ENCODE measurements at places on chromosomes 3 and 15.
A peak's percentile ranks its signal among the peaks of the same experiment; 100 is the strongest.

- no peak for DNase-seq
Measured at GRCh38 chr3:140447136-140447535, 230.7 kb upstream of the TRIM42 start.

DNA sequence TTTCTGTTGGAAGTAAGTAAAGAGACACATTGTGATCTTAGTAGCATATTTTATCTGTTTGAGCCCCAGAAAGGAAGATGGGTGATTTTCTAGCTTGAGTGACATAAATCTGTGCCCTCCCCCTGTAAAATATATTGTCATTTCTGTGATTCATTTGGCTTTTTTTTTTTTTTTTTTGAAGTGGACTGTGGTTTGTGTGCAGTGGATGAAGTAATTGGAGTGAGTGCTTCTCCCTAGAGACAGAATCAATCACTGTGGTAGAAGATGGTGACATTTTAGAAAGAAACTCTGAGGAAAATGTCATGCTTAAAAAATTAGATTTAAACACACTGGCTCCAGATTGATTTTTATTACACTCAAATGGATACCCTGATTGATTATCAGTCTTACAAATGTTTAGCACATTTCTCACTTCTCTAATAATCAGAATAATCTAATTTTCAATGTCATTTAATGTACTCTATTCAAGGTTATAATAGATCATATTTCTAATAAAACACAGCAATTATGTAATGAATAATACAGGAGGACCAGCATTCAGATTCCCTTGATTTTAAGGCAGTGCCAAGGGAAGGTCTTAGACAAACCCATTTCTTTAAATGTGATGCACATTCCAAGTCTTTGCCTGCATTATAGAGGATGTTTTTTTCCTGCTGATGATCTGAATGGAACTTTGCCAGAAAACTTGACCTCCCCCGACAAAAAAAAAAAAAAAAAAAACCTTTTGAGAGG is 116.6 kb downstream of the TOP2B start:
- no peak for DNase-seq

DNA sequence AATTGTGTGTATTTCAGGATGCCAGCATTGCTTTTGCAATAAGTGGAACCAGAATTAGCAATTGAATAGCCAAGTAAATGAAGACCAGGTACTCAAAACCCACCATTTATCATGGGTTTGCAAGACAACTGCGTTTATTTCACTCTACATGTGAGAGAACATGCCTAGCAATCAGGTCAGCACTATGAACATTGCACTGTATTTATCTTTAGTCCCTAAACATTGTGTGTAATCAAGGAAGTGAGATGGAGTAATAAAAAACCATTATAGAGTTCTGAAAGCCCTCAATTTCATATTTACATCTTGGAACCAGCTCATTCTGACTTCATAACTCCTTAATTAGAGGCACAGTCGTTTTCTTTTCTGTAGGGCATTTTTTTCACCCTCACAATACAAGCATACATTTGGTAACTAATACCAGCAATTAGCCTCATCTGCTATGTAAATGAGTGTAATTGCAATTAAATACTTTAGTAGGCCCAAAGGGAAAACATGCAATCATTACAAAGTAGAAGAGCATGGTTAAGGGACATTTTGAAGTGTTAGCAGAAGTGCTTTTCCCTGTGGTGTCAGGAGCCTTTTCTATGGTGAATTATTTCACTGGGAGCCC is 153.1 kb upstream of the DPH6 start:
- DNase-seq, result no peak

DNA sequence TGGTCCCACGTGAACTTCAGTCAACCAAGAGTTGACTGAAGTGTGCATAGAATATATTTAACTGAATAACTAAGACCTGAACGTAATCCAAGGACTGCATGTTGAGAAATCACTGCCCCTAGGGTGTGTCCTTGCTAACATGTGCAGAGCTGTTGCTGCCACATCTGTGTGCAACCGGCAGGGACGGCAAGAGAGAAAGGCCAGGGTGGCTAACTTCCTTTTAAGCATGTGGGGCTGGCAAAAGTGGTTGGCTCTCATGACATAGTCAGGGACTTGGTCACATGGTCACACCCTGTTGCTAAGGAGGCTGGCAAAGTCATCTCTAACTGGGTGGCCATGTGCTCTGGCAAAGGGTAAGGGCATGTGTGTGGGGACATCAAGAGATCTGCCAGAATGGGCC is 52.4 kb downstream of the GASK1A start:
- DNase-seq, result no peak

- DNase-seq, result no peak
Measured at GRCh38 chr3:60030982-60031381, 981.2 kb upstream of the CFAP20DC start.

DNA sequence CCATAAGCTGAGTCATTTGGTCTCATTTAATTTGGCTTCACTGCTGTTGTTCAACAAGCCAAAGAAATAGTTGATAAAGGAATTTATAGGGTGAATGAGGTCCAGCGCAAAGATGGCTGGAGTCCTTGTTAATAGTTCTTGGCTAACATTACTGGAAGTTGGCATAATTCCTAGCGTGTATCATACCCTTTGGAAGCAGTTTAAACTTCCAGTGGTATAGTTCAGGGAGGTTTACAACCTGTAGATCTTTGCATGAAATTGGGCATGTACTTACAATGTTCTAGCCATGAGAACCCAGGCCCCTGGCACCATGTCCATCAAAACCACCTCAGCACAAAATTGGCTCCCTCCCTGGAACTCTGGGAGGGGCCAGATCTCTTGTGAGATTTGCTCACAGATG is 380.8 kb downstream of the LRTM1 start:
- DNase-seq, result no peak

GRCh38 chr3:128799653-128800052 is 73.7 kb downstream of the RAB7A start:
- no peak for DNase-seq

GRCh38 chr3:11769704-11770476 is 76.8 kb downstream of the TAMM41 start:
- DNase-seq, result no peak

GRCh38 chr15:68113751-68114150 is 59.6 kb downstream of the PIAS1 start:
- DNase-seq, result no peak

DNA sequence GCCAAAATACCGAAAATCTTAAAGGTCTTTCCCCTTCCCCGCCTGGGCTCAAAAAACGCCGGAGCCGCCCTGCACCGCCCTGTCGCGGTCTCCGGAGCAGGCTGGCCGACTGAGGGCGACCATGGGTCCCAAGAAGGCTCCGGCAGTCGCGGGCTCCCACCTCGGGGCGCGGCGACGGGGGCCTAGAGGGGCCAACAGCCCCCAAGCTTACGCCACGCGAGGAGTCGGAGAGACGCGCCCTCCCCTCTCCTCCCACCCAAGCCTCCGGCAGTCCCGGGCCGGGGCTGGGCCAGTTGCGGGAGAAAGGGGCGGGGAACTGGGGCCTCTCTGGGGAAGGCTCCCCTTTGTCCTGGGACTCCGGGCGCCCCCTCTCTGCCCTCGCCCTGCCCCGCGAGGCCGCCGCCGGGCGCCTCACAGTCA is 69.2 kb downstream of the GOLGA8B start:
- DNase-seq, result peak; percentile 30

DNA sequence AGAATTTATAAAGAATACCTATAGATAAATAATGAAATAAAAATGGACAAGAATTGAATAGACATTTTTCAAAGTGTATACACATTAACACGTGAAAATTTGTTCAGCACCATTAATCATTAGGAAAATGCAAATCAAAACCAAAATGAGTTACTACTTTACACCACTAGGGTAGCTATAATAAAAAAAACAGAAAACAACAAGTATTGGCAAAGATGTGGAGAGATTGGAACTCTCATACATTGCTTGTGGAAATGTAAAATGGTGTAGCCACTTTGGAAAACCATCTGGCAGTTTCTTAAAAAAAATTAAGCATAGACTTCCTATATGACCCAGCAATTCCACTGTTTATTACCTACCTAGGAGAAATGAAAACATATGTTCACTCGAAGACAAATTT is 172.8 kb upstream of the P2RY1 start:
- no peak for DNase-seq

DNA sequence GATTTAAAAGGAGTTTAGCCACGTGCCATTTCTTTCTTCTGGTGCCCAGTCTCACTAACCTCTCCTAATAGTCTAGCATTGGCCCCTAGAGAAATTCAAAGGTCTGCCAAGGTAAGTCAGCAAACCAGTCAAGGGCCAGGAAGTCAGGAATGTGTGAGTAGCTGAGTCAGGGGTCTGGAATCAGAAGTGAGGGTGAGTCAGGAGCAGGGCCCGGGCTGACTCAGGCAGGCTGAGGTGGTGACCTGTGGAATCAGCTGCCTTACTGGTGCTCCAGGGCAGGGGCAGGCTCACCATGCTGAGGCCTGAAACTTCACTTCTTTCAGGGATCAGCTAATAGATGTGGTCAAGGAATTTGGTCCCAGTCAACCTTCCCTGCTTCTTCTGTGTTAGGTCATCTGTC is 105.8 kb upstream of the MYZAP start:
- DNase-seq, result no peak

DNA sequence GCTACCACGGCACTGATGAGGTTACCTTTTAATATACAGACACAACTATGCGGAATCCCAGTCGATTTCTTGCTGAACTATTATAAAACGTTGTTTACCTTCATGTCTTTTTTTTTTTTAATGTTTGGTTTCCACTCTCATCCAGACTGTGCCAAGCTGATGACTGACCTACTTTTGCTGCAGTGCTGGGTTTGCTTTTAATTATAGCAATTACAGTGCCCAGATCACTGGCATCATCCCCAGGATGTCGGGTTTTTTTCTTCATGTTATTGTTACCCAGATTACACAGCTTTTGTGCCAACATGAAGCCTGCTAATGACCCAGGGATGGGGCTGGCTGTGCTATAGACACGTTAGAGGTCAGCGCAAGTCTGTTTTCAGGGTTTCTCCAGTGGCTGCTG is 294.0 kb upstream of the ATP10A start:
- no peak for DNase-seq

DNA sequence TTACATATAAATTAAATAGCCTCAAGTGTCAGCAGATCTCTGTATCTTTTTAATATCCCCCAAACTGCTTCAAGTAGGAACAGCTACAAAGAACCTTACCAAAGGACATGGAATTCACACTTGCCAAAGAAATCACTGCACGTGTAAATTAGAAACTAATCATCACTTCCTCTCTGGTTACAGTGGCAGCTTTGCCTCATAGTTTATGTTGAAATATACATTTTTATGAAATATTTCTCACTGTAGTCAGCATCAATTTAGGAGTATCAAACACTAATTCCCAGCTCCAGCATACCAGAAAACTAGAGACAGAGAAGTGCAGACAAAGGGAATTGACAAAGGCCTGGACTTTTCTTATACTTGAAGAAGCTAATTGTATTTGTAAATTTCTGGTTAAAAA is 260.9 kb downstream of the TIGIT start:
- no peak for DNase-seq

- DNase-seq, result no peak
Measured at GRCh38 chr3:134486577-134487041, 752 bp downstream of the CEP63 start.

GRCh38 chr15:93249623-93250022 is 160.6 kb upstream of the RGMA start:
- no peak for DNase-seq

DNA sequence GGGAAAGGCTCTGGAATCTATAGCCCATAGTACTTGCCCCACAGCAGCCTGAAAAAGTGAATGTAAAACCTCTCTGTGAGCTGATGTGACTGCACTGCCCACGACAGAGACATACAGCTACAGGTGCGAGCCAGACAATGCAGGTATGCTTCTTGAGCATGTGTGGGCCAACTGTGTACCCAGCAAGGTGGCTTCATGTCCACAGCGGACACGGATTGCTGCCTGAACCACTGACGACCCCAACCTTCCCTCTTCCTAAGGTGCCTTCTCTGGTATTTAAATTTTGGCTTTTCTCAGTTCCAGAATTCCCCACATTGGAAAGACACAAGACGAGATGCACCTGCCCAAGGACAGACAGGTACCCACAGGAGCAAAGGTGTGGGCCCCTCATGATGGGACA is 65.8 kb downstream of the SCN5A start:
- DNase-seq, result no peak
